Tibial nerve (tissue), 4 donors: ENCODE measurements at places on chromosomes 3 and 15.

DNA sequence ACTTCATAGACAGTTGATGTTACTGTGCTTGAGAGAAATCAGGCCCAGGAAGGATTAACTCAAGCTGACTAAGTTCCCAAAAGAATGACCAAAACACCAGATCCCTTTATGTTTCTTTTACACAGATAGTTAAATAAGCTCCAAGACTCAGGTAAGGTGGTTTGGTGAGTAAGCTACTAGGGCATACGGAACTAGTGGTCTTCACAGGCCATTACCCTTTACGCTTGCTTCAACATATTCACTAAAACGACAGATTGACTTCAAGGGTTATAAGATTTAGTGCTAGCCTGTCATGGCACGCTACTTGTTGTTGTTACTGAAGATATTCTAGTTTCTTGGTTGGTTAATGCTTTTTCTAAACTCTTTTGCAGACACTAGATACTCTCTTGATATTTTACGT is 369.3 kb downstream of the LPP start:
- no peak for DNase-seq

GRCh38 chr15:31353931-31354330 is 27.3 kb downstream of the KLF13 start:
- DNase-seq, result no peak

- no peak for DNase-seq
Observed at GRCh38 chr3:103787164-103787871, 1352.5 kb downstream of the ZPLD1 start.

- no peak for DNase-seq
Observed at GRCh38 chr15:52115598-52116427, 3.2 kb upstream of the BCL2L10 start.

DNA sequence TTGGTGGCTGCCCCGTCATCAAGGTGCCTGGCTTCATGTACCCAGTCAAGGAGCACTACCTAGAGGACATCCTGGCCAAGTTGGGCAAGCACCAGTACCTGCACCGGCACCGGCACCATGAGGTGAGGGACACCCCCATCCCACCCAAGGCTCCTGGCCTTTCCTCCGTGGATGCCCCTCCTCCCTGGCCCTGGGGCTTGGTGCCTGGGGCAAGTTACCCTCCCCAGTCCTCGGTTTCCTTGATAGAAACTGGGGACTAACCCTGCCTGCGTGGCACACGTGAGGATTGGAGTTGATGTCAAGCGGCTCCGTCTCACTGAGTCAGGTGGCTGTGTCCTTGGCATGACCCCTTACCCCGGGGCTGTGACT is 43.9 kb downstream of the DHX30 start:
- DNase-seq, result no peak

DNA sequence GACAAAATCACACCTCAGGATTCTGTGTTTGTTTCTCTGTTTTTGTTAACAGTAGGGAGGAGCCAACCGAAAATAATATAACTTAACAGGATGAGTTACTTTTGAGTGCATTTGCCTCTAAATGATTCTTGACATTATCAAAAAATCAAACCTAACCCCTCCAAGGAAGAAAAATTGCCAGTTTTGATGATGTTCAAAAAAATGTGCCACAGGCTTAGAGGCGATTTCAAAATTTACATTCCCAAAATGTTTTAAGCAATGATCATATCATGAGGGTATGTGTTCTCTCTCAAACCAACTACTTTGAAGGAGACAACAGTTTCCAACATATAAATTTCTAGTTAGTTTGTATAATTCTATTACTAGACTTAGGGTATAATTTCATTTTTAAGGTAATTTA is 6.7 kb downstream of the VGLL3 start:
- no peak for DNase-seq

DNA sequence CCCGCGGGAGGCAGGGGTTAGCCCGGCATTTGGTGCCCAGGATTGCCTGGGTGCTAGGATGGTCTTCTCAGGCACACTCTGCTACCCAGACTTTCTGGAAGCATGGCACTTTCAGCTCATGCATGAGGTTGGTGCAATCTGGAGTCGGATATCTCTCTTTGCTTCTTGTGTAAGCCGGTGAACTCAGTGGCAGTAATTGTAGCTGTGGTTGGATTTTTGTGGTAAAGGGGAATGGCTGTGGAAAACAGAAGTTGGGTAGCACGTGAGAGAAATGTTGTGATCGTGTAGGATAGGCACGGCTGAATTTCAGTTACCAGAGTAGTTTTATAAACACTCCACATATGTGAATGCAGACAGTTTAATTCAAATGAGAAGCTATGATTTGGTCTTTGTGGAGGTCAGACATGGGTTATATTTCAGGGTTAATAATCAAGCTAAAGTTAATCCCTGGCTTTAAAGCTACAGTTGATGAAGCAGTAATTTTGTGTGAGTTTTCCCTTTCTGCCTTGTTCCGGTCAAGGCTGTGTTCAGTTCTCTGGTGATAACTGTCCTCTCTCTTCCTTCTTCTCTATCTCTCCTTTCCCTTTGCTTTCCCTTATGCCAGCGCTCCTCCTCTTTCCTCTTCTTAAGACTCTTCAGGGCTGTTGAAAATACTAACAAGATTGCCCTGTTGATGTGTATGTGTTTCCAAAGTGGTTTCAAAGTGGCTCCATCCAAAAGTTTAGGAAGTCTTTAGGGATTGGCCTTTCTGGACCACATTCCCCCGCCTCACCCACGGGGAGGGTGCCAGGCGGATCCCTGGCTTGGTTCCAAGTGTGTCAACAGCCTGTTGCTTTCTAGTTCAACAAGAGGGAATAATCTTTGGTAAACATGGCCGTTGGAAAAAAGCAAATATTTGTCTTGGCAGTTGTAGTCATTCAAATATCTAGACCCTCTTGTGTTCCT is 404.6 kb upstream of the C2CD4B start:
- DNase-seq, result peak; percentile 63

GRCh38 chr3:34183611-34184340 is 385.3 kb downstream of the PDCD6IP start:
- no peak for DNase-seq

DNA sequence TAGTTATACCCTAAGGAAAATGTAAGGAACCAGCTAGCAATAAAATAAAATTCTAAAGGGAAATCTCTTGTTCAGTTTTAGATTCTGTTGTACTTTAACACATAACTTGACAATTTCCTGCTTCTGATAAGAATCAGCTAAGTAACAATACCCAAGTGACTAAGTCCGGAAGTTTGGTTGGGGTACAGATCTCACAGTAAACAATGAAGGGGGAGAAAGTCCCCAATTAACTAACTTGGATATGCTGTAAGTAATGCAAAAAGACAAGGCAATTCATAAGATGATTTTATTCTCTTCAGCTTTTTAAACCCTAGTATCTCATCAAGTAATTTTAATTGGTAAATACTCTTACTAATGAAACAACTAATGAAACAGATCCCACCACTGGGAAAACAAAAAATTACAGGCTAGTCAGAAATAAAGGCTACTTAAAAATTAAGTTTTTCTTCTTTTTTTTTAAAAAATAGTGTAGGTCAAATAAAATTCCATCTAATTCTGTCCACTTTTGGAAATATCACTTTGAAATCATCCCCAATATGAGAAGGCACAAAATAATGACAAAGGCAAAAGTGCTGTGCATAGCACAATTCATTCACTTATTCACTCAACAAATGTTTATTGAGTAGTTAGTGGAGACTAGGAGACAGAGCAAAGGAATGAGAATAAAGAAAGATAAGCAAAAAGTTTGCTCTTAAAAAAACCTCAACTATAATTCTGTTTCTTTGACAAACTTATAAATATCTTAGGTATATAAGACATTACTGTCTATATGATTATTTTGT is 37.8 kb upstream of the IL20RB start:
- no peak for DNase-seq

DNA sequence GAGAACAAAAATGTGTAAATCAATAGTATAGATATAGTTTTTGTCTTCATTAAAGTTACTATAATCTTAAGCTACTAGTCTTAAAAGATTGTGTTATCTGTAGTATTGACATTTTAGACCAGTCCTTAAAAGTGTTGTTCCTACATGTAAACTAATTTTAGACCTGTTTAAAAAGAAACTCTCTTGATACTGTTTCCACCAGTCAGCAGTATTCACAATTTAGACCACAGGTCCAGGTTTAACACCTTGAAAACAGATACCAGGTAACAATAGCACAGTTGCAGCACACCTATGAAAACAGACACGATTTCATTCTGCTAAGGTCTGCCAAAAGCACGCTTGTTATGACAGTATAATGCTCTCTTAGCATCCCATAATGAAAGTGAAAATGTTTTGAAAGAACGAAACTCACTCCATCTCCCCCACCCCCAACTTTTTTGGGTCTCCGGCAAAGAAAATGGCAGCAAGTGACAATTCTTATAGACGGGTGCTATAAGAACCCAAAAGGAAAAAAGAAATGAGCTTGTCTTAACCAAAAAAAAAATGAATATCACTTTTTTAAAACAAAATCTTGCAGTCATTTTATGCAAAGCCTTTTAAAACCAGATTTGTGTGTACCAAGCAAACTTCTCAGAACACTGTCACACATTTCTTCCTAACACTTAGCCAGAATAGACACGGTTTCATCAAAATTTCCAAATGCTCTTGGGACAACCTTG is 1.6 kb downstream of the EIF4E3 start:
- DNase-seq, result no peak

DNA sequence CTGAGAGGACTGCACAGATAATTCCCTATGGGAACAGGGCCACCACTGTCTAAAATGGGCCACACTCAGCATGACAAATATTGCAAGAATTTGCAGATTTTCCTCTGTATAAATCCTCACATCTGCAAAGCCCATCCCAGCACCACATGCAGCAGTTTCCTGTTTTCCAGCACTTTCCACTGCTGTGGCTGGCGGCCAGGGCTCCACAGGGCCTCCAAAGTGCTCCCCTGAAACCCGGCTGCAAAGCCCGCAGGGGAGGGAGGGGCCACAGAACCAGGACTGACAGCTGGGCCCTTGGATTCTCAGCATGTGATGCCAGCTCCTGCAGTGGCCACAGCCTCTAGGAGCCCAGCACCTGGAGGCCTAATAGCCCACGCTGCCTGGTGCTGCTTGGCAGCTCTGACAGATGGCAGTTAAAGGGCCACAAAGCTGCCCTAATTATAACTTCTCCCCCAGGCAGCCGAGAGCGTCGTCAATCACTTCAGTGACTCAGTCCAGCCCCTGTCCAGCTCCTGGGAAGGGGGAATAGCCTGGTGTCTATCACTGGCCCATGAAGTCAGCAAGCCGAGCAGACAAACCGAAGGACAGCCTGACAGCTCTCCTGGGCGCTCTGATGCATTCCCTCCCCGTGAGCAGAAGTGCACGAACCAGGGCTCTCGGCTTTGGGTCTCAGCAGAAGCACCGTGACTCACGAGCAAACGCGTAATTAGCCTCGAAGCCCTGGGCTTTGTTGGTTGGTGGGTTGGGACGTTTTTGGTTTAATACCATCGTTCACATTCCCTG is 4.7 kb downstream of the LRRC15 start:
- no peak for DNase-seq
